ENCODE measurements at places on chromosomes 6 and 20. TPM values are rescaled to one million over a fixed set of nuclear protein-coding genes. Genes with fewer than 3 reads are reported as not detected.

Gene ADGRF4
- not detected for total RNA-seq

Gene CCM2L
- 10.4 TPM for total RNA-seq

Gene ECT2L
- not detected for total RNA-seq

Gene ULBP2
- total RNA-seq: 0.96 TPM

Gene PHF20
- total RNA-seq: 59.8 TPM

Gene TPBG
- 15.0 TPM for total RNA-seq

DNA sequence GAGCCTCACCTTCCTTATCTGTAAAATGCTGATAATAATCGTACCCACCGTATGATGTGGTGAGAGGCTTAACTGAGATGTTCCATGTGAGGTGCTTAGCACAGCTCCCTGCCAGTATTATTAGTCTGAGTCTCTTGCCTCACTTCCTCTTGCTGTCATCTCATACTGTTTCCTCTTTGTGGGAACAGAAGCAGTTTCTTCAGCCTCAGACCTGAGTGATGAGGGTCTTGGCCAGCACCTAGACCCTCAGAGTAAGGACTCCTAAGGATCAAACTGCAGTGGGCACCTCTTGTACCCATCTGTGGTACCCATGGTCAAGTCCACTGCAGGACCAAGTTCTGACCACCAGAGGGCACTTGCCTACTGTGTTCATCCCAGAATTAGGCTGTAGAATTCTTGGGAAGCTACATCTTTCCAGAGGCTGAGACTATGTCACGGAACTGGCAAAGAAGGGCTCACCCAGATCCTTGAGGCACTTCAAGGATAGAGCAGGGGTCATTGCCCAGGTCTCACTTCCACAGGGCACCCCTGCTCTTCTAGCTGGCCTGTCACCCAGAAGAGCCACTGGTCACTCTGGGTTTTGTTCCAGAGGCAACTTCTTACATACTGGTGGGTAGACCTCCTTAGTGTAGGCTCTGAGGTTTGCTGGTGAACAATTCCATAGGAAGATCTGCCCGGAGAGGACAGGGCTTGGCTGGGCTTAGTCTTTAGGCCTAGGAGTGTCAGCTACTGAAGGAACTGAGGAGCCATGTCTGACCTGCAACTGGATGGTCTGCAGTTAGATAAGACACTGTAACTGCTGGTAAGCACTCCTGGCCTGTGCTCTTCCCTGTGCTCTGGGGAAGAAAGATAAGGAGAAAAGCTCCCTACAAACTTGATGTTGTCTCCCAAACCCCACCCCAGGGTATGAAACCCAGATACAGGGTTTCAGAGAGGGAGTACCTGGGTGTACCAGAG, 20.6 kb upstream of the SGK2 start:
- DNase-seq: peak; percentile 87

DNA sequence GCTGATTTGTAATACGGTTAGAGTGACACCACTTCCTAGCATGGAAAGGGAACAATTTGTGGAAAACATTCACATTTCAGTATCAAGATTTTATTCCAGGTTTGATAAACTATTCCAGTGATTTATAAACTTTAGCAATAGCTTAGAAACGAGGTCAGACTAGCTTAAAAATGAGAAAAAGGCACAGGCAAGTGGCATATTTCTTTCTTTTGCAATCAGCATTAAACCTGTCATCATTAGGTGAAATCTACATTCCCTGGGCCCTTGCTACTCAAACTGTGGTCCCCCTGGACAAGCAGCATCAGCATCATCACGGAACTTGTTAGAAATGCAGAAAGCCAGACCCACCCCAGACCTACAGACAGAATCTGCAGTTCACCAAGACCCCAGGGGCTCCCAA, 29.9 kb downstream of the TBC1D7 start:
- DNase-seq: no peak

DNA sequence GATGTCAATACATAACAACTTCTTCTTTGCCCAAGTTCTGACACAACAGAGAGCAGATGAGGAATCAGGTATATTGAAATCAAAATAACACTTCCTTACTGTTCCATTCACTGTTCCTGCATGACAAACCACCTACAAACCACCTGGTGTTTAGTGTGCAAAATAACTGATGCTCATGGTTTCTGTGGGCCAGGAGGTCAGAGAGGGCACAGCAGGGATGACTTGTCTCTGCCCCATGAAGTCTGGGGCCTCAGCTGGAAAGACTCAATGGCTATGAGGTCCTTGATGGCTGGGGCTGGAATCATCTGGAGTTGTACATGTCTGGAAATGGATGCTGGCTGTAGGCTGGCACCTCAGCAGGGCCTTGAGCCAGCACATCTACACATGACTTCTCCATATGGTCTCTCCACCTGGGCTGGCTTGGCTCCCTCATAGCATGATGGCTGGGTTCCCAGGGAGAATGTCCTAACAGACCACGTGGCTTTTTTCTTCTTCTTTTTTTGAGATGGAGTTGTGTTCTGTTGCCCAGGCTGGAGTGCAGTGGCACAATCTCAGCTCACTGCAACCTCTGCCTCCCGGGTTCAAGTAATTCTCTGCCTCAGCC, 7.4 kb upstream of the COX4I2 start:
- no peak for DNase-seq

- DNase-seq: no peak
Observed at GRCh38 chr6:14765721-14766390, 480.0 kb upstream of the JARID2 start.

DNA sequence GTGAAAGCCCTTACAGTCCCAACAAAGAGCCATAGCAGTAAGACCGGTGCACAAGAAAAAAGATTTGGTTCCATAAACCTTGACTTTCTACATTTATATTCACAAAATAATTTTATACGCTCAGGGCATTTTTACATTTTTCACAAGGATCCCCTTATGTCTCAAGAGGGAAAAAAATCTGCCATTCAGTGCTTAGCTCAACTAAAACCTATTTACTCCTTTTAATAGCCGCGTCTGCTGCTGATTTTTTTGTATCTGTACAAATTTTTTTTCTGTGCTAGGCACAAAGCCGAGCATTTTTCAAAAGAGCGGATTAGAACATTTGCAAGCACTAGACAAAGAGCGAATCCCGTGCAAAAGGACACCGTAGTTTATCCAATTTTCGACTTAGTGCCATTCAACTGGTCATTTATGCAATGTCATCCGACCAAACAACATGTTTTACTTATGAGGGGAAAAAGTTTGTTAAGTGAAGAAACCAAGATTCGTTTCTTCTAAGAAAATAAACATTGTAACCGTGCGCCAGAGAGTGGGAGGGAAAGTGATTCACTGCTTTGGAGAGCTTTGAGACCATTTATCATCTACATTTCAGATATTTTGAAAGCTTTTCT, 3.7 kb downstream of the TFAP2D start:
- no peak for DNase-seq

GRCh38 chr6:142906945-142907470, 38.0 kb downstream of the HIVEP2 start:
- no peak for DNase-seq

DNA sequence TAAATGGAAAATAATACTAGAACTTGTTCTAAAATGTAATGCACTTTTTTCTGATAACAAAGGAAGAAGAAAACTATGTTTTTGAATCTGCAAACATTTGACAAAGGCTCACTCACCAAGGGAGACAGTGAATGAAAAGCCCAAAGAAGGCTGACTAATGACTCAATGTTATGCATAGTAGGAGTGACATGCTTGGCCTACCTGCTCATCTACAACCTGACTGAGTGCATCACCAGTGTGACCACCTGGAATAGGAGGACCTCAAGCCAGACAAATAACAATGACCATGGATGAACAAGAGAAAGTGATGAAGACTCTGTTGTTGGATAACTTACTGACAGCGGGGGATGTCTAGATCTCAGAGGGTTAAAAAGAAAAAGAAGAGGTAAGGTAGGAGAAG, 157.2 kb downstream of the SIM1 start:
- no peak for DNase-seq

DNA sequence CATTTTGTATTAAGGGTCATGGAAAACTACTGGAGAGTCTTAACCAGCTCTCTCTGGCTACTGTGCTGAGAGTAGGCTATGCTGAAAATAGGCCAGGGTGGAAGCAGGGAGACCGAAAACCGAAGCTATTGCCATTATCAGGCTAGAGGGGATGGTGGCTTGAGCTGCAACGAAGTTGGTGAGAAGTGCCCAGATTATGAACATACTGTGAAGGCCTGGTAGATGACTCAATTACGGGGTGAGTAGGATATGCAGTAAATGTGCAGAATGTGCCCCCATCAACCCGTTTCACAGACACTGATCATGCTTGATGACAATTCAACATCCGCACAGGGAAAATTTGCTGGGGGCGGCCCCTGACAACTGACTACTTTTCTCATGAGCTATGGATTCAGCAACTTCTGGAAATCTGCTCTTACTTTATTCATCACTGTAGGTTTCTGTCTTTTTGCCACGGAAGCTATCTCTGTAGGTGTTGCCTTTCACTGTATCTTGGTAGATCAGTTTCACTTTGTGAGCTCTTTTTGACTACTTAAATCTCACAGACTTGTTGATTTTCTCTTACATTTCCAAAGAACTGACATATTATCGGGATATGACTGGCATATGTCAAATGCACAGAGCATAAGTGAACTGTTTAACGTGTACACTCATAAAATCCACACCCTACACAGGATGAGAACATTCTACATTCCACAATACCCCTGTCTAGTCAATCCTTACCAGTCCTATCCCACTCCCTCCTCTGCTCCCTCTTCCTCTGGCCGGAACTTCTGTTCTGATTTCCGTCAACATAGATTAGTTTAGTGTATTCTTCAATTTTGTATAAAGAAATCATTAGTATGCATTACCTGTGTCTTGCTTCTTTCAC, 15.5 kb upstream of the MEP1A start:
- no peak for DNase-seq

DNA sequence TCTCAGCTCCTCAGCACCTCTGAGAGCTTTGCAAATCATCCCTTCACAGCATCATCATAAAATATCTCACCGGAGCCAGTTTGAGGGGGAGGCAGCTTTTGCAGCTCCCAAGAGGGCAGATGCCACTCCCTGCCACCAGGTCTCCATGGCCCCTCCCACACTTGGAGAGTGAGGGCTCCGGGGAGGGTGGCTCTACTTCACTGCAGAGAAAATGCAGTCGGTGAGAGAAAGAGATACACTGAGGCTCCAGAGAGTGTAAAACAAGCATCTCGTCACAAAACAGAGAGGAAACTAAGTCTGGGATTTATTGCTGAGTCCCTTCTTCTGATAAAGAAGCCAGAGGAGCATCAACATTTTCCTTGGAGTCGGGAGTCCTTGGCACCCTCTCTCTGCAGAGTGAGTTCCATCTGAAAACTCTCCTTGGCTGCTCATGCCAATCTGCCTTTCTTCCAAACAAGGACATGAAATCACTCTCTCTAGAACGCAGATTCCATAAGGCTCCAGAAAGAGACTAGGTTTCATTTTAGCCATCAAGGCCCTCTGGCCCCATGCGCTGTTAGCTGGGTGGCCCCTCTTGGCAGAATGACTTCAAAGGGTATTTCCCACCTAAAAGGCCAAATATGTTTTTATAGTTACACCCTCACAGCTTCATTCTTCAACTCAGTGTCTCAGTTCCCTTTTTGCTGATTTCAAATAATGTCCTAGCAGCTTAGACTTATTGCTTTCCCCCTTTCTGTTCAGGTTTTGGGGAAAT, 70.6 kb upstream of the F13A1 start:
- DNase-seq: no peak

DNA sequence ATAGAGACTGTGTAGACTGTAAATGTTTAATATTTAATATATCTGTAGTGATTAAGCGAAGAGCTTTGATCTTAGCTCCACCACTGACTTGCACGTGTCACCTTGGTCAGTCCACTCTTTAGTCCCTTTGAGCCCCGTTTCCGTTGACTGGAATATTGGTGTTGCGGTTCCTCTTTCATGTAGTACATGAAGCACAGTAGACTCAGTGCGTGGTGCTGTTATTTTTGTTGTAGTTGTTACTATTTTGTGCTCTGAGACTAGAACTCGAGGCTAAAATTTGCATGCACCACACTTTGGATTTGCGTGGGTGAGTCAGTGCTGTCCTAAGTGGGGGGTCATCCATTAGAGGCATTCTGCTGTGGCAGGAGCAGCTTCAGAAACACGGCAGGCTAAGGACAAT, 291.4 kb downstream of the QKI start:
- no peak for DNase-seq

DNA sequence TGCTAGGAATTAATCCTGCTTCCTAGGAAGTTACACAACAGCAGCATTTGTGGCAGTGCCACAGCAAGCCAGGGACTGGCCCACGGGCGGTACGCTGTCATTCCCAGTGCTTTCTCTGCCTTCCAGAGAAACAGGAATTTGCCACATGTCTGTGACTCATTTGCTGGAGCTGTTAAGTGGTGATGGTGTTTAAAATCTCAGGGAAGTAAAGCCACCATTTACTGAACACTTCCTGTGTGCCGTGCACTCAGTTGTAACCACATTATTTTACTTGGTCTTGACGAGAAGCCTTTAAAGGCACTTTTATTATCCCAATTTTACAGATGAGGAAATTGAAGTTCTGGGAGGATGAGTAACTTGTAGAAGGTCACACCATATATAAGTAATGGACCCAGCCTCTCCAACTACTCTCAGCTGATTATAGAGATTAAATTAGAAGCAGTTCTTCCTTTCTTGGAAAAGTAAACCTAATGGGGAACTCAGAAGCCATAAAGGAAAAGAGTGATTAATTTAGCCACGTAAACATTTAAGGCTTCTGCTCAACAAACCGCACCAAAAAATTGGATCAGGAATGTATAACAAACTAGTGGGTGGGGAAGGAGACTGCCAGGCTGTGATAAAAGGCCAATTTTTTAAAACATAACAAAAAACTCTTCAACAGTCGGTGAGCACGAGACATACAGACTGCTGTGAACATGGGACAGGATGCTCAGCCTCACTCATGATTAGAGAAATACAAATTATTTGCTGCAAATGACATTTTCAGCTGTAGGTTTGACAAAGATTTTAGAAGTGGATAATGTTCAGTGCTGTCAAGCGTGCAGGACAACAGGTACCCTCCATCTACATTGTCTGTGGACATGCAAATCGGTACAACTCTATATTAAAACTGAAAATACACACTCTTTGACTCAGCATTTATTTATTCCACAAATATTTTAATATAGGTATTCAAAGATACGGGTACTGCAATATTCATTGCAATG, 311.2 kb downstream of the NRN1 start:
- DNase-seq: no peak

- no peak for DNase-seq
Observed at GRCh38 chr6:64680446-64680845, 1026.6 kb downstream of the EYS start.

DNA sequence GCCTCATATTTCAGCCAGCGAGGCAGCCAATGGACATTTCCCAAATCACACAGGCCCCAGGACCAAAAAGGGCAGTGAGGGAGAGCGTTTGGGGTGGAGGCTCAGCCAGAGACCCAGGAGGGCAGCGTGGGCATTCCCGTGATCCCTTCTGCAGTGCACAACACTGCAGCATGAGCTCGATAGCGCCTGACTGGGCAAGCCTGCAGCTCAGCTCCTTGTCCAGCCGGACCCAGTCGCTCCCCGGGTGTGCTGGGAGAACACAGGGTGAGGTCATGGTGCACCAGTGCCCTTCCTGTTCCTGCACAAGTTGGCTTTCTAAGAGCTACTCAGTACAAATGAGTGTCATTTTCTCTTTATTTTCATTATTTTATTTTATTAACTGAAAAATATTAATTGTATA, 5.9 kb downstream of the TTLL2 start:
- DNase-seq: no peak

- DNase-seq: no peak
Observed at GRCh38 chr20:402496-402885, 5.6 kb upstream of the RBCK1 start.

GRCh38 chr6:156934069-156934460, 156.9 kb downstream of the ARID1B start:
- DNase-seq: no peak

- no peak for DNase-seq
Observed at GRCh38 chr6:117550078-117550600, 52.2 kb downstream of the GOPC start.

All from mesenteric fat pad (tissue), 1 donor.